ENCODE measurements at places on chromosomes 11 and 22. TPM values are rescaled to one million over a fixed set of nuclear protein-coding genes. Genes with fewer than 3 reads are reported as not detected.

DNA sequence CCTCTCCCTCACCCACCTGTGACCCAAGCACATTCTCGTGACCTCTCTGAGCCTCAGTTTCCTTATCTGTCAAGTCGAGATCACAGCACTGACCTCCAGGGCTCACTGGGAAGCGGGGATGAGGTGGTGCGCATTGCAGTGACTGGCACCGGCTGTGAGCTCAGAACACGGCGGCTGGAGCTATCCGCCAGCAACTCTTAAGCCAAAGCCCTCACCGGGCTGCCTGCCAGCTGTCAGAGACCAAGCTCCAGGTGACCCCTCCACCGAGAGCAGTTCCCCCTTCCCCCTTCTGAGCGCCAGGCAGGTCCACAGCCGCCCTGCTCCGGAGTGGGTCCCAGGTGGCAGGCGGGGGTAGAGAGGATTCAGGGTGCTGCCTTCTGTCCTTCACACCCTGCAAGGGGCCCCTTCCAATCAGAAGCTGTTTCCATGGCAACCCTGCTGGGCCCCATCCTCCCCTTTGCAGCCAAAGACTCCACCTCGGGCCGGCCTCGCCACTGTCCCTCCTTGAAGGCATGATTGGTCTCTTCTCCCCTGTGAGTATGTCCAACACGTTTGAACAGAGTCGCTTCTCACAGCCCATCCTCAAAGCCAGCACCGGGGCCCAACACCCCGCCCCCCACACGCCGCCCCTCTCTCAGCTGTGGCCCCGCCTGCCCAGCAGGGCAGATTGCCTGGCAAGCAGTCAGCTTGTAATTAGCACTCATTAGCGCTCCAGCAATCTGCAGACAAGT, 98.7 kb downstream of the WNT7B start:
- DNase-seq, result no peak

The PANX3 gene
- not detected for total RNA-seq

The RBMXL2 gene
- not detected for total RNA-seq

GRCh38 chr11:115892016-115892415, 387.8 kb upstream of the CADM1 start:
- DNase-seq, result no peak

The GALNT18 gene
- total RNA-seq, result 9.2 TPM

- DNase-seq, result peak; percentile 96
These were observed at the start of gene RASSF10 for GRCh38 chr11:13008625-13009475. Gene RASSF10, plus strand, starts transcription at chr11:13009316. Its CDS starts 261 bp downstream, at chr11:13009577.

The NEFH gene
- not detected for total RNA-seq

GRCh38 chr11:109133159-109133558, 288.8 kb upstream of the C11orf87 start:
- DNase-seq, result no peak

DNA sequence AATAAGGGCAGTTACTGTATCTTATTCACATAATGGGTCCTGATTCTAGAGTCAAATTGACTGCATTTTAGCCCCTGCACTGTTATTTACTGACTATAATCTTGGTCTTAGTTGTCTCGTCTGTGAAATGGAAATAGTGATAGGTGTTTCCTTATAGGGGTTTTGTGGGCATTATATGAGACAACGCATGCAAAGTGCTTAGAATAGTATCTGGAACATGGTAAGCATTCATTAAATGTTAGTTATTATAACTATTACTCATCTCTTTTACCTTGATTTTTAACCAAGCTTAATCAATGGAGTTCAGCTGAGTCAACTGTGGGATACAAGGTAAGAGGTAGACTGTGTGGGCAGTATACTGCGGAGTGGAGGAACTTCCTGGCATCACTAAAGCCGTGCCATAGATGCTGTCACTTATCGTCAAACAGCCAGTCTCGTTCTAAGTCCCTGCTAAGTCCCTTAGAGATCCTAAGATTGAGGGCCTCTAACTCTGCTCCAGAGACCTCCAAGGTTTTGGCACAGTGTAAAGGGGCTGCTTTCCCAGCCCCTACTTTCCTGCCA, 2.6 kb upstream of the ZC3H12C start:
- no peak for DNase-seq

DNA sequence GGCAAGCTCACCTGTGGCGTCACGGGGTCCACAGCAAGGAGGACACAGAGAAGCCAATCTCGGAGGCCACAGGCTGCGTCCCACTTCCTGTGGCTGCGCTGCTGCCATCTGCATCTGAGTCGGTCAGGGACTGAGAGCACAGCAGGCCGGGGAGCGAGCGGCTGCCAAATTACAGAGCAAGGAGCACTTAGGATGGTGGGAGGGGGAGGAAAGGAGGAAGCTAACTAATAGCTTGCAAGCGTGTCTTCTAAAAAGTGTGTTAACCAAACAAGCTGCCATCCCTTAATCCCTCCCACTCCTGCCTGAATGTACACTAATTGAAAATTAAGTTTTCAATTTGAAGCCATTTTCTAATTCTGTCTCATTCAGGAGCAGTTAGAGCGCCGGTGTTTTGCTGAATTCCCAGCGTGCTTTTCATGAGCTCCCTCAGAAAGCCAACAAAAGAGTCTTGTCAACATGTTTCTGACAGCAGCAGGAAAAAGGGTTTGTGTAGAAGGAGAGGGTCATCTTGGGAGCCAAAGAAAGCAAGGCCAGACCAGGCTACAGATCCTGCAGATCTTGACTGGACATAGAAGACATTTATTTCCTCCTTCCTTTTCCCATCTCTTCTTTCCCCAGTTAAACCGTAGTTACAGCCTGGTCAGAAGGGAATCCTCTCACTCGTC, 42.4 kb upstream of the API5 start:
- no peak for DNase-seq

- no peak for DNase-seq
These were observed 33.8 kb upstream of the OLFML1 start for GRCh38 chr11:7451520-7451919.

The C11orf42 gene
- total RNA-seq, result not detected

DNA sequence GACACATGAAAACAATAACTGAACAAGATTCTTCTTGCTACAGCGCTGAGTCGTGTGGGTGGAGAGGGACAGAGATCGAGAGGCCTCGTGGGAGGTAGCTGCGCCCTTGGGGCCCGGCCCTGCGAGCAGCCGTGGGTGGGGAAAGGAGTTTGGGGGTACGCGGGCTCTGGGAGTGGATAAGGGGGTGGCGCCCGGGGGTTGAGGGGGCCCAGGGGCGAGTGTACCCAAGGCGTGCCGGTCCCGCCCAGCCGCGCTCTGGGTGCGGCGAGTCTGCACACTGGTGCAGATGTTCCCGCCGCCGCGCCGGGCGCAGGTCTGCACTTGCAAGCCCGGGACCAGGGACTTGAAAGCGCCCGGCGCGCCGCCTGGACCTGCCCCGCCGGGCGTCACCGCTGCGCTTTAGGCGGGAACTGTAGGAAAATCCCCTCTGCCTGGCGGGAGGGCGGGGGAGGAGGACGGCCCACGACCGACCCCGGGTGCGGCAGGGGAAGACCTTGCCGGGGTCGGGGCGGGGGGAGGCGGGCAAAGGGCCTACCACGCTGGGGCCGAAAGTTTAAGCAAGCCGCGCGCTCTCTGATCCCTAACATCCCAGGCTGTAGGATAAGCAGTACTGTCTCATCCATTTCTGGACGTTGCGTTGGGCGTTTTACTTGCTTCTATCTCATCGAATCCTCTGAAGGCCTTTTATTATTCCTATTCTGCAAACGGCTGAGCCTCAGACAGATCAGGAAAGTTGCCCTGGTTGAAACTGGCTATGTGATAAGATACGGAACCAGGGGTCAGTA, 1.4 kb upstream of the KREMEN1 start:
- peak; percentile 34 for DNase-seq

DNA sequence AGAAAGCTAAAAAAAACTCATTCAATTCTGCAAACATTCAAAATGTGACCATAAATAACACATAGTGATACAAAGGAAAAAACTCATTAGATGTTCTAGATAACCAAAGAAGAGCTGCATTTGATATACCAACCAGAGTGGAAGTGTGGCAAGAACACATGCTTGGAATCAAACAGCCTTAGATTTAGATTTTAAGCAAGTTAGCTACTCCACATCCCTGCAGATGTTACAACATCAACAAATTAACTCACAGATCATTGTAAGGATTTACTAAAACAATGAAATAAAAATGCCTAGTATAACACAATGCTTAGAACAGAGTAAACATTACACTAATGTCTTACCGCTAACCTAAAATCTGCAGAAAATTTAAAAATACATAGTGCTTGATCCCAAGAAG, 114.0 kb upstream of the AKIP1 start:
- no peak for DNase-seq

The PDGFB gene
- total RNA-seq, result 12.1 TPM

The UPB1 gene
- total RNA-seq, result 0.22 TPM

- DNase-seq, result no peak
These were observed 29.9 kb downstream of the MUC2 start for GRCh38 chr11:1104411-1105182.
